ENCODE measurements at places on chromosomes 7 and 10.

DNA sequence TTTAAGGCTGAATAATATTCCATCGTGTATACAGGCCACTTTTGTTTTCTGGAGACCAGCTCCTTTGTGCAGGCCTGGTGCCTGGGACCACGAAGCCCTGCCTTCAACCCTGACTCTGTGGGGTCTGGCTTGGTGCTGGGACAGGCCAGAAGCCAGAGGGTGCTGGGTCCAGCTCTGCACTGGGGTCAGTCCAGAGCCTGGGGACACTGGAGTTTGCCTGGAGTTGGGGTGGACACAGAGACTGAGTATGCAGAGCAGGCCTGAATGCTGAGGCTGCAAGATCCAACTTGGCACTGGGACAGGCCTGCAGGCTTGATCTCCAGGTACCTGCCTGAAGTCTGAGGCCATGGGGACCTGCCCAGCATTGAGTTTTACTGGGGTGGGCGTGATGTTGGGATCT, 558.8 kb upstream of the CNTNAP2 start:
- no peak for DNase-seq

DNA sequence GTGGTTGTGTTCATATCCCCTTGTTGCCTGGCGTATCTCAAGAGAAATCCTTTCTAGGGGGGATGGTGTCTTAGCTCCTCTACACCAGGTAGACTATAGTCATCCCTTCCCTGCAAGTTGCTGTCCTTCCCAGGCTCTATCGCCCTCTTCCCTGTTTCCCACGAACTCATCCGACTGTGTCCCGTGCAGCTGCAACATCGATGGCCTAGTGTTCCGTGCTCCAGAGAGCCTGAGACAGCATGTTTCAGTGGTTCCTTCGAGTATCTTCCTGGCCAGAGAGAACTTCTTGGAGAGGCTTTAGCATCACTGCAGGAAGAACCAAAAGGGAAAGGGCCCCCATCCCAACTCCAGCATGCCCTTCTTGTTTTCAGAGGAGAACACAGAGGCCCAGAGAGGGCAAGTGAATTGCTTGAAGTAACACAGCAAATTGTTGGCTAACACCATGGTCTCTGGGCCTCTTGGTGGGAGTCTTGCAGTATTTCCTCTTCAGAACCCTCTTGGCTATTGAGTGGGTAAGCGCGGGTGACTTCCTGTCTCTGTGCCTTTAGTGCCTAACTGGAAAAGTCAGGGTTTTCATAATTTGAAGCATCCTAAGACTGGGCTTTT, 162.9 kb downstream of the RGS10 start:
- no peak for DNase-seq

DNA sequence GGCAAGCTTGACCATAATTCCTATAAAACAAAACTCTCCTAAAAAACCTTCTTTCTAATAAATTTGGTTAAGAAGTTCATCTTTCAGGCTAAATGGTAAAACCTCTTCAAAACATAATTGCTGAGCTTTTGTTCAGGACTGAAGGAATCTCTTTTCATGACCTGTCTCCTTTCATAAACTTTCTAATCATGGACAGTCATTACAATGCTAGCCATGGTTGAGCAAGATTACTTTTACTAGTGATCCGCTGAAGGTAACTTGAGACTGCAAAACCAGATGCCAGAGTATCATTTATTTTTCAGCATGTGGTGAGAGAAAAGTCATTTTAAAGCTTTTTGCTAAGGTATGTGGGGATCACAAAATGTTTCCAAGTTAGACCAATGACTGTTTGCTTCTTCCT, 186.4 kb upstream of the RHOBTB1 start:
- DNase-seq, result no peak

- no peak for DNase-seq
Observed at GRCh38 chr10:55374917-55375316, 573.9 kb upstream of the PCDH15 start.

GRCh38 chr7:15159261-15159660, 256.7 kb upstream of the DGKB start:
- DNase-seq, result no peak

DNA sequence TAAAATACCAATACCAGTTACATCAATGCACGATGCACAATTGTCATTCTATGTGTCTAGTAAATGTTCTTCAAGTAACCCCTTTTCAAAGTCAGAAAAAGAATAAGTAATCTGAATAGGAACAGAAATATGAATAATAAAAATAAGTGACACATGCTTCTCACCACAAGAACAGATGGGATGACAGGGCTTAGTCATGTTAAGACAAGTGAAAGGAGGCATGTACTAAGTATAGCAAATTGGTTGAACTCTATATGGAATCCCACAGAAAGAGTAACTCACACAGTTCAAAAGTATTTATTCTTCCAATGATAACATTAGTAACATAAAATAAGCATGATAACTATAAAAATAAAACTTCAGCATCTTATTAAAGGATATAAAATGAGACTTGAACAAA, 100.9 kb upstream of the TAS2R16 start:
- no peak for DNase-seq

- DNase-seq, result no peak
Observed at GRCh38 chr7:2750004-2750407, 62.0 kb downstream of the AMZ1 start.

DNA sequence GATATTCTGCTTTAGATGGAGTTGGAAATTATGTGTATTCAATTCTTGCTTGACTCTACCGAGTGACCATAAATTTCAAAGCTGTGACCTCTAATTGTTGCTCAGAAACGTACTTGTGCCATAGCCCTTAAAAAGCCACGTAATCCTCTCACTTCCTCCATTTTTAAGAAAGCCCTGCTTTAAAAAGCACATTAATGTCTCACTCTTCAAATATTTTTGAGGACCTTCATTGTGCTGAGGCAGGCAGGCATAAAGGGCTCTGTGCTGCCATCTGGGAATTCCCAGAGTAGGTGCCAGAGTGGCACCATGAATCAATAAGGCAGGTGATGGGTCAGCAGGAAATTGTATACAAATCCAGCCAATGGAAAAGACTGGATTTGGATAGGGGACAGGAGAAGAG, 97.7 kb upstream of the FAM204A start:
- no peak for DNase-seq

DNA sequence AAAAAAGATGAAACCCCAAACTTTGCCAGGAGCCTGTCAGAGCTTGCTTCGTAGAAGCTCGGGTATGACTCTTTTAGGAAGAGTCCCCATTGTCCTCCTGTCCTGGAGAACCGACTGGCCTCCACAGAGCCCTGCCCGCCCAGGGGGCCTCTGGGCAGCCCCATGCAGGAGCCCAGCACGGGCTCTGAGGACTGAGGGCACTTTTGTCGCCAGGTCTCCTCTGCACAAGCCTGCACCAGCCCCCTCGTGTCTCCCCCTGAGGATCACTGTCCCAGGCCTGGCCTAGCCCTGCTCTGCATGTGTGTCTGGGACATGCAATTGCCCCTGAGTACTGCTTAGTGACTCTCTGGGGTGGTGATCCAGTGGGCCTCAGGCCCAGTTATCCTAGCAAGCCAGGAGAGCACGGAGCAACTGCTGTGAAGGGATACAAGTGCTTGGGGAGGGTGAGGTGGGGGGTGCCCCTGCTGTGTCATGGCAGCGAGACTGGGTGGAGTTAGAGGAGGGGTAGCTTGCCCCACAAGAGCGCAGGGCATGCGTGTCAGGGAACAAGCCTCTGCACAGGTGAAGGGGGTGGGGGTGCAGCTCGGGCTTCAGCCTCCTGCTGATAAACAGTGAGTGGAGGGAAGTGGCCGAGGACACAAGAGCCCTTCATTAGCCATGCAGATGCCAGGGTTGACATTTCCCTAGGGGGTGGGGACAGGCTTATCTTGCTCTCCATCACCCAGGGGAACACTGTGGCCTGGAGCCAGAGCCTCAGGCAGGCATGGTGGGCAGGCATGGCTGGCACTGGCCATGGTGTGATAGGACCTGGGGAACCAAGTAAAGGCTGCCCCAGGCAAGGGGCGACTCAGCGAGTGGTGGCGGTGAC, 143.4 kb downstream of the C10orf105 start:
- DNase-seq, result no peak

- no peak for DNase-seq
Observed at GRCh38 chr7:48041653-48041970, 6.3 kb downstream of the C7orf57 start.

DNA sequence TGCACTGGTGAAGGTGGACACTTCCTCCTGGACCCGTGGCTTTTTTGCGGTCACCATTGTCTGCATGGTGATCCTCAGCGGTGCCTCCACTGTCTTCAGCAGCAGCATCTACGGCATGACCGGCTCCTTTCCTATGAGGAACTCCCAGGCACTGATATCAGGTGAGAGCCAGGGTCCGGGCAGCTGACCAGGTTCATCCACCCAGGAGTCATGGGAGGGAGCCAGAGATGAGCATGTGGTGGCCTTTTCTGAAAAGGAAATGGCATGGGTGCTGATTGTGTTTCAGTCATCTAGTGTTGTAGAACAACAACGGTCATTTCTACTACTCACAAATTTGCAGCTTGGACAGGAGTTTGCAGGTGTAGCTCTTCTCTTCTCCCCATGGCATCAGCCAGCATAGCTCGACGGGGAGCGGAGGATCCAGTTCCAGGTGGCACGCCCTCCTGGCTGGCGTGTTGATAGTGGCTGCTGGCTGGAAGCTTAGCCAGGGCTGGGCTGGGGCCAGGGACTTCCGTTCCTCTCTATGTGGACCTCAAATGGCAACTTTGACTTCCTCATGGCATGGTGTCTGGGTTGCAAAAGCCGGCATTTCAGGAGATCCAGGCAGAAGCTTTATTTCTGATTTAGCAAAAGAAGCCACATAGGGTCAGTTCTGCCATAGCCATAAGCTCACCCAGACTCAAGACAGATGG, 32.7 kb downstream of the SLC29A3 start:
- no peak for DNase-seq

- no peak for DNase-seq
Observed at GRCh38 chr10:35789996-35790395, 147.9 kb upstream of the FZD8 start.
